Stimulated activated CD4-positive, alpha-beta T cell treated with anti-CD3 and anti-CD28 coated beads, Interleukin-2, amount 100 ng/mL, for 48 hours (primary cell): ENCODE measurements at places on chromosomes 6 and 20.

- DNase-seq: no peak
These were observed 92.3 kb upstream of the FUT9 start for GRCh38 chr6:95923518-95923917.

DNA sequence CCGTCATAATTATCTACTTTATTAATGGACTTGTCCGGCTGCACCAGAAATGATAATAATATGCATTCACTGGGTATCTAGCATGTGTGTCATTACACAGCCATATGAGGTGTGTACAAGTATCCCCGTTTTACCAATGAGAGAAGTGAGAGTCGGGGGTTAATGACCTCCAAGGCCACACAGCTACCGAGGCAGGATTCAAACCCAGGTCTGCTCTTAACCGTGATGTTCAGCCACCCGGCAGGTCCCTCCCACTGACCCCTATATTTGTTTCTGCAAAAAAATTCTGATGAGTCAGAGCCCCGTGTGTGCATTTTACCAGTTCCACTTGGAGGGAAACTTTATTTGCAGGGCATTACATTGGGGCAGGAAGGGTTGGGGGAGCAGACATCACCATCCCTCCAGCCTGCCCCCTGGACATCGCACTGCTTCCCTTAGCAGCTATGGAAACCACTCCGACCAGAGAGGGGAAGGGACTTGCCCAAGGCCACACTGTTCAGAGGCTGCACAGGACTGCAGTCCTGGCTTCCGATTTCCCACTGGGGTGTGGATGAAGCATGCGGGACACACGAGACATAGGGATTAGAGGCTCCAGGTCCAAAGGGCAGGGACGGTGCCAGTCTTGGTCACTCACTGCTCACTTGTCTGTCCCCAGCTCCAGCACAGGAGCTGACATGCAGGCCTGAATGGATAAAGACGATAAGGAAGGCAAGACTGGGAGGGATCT lies 10.1 kb upstream of the SRC start:
- DNase-seq: no peak

GRCh38 chr6:50864601-50865000 lies 45.9 kb downstream of the TFAP2B start:
- DNase-seq: no peak

- no peak for DNase-seq
These were observed 6.1 kb downstream of the RIN2 start for GRCh38 chr20:19764207-19764606.

DNA sequence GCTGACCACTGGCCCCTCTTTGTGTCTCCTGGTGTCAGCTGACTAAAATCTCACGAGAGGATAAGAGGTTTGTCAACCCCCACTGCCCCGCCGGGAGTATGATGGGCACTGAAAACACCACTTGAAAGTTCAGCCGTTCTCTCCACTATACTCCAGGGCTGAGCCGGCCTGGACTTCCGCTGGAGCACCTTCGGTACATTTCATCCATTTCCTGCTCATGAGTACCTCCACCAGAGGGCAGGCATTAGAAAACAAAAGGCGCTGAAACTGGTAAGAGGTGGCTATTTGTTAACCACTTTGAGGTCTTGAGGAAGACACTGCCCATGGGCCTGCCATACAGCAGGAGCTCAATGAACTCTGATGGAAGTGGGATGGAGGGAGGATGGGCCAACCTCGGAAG lies 17.9 kb upstream of the ANKRD60 start:
- no peak for DNase-seq

- DNase-seq: no peak
These were observed 34.6 kb downstream of the NEDD9 start for GRCh38 chr6:11197850-11198249.

DNA sequence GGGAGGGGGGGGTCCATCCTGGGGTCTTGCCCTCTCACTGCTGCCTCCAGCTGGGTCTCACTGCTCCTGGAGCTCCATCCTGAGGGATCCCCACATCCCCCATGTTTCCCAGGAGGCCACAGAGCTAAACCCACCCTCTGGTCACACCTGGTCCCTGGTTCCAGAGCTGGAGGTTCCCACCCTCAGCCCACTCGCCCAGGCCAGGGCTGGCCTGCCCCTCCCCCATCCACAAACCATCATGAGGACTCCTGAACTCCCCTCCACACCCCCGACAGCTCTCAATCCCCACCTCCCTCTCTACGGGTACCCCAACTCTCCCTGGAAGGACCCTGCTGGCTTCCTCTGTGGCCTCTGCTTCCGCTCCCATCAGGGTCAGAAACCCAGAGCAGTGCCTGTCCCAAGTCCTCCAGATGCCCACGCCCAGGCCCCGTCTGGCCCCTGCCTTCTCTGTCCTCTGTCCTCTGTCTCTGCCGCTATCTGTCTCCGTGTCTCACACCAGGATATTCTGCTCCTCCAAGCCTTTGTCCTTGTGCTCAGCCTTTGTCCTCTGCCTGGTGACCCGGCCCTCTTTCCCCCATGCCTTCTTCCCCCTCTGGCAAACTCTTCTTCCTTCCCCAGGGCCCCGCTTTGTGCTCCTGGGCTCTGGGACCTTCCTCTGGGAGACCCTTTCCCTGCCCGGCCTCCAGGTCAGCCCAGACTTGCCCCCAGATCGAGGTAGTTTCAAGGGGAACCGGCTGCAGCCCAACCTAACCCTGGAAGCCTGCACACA lies 74.0 kb downstream of the SRC start:
- no peak for DNase-seq

GRCh38 chr20:37755665-37756064 lies 61.8 kb downstream of the CTNNBL1 start:
- DNase-seq: no peak

DNA sequence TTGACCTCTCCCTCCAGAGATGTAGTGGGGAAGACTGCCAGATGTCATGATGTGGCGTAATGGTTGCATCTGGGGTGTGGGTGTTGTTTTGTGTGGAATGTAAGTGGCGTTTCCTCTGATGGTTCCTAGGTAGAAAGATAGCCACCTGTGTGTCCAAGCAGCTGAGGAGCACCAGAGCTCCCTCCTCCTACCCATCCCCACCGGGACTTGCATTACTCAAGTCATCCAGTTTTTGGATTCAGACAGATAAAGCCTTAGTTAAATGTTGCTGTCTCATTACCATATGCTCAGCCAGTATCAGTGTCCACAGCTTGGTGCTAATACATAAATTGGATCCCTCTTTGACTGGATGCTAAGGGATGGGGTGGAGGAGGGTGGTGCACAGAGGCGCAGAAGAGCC lies 282.3 kb downstream of the TBC1D7 start:
- no peak for DNase-seq

GRCh38 chr20:41734506-41734945 lies 116.3 kb upstream of the CHD6 start:
- peak; percentile 18 for DNase-seq

DNA sequence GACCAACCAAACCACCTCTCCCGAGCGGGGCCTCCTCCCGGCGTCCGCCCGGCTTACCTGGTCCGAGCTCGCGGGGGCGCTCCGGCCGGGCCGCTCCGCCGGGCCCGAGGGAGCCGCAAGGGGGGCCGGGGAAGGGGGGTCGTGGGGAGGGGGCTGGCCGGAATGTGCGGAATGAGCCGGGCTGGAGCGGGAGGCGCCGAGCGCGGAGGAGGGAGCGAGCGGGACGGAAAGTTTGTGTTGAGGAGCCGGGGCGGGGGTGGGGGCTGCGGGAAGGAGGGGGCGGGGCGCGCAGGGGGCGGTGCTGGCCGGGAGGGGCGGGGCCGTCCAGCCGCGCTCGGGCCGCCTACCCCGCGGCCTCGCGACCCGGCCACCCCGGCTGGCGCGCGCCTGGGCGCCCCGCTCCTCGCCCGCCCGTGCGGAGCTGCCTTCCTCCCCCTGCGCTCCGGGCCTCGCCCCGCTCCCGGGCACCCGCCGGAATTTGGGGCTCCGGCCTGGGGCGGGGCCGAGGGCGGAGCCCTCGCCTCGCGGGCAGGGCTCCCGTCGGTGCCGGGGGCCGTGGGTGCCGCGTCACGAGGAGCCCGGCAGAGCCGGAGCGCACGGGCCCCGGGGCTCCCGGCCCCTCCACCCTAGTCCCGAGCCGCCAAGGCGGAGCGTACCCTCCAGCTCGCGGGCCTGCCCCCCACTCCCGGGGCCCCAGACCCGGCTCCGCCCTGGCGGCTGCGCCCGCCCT lies at the start of gene TEAD3:
TEAD3 (minus strand) TSS at position 239 of the 730 bp plus-strand sequence.
- no peak for DNase-seq

- DNase-seq: no peak
These were observed 80.9 kb upstream of the TAB2 start for GRCh38 chr6:149236589-149236988.

DNA sequence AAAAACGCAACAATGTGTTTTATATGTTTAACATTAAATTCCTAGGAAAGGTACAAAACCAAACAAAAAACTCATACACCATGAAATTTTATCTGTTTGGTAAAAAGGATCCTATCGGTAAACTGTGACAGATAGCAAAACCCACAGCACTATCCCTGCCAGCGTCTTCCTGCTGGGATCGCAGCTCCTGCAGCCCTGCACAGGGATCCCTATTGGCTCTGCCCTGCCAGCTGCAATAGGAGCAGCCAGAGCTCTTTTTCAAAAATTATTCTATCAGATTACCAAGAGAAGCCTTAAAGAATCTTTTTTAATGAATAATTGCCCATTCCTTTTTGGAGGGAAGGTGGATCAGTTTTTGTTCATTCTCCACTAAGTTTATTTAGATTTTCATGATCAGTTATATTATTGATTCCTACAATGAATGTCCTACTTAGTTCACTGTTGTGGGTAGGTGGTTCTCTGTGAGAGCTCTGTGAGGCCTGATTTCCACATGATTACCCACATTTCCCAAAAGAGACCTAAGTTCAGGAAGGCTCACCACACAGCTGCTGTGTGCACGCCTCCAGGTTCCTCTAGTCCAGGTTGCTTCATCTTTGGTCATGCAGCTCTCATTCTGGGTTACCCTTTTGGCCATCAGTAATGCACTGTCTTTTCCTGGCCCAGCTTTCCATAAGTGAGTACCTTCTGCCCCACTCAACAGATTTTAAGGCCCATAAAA lies 293.8 kb downstream of the FRK start:
- DNase-seq: no peak

DNA sequence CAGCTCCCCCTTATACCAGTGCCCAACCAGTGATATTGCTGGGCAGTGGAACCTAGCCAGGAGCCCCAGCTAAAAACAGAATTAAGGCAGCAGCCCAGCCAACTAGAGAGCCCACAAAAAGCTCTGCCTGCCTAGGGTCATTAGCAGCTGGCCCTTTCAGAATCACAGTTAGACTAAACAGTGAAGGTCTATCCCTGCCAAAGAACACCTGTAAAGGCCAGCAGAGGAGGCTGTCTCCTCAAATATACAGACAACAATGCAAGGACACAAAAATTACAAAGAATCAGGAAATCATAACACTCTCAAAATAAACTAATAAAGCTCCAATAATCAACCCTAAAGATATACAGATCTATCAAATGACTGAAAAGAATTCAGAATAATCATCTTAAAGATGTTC lies 77.8 kb upstream of the HTR1E start:
- no peak for DNase-seq

DNA sequence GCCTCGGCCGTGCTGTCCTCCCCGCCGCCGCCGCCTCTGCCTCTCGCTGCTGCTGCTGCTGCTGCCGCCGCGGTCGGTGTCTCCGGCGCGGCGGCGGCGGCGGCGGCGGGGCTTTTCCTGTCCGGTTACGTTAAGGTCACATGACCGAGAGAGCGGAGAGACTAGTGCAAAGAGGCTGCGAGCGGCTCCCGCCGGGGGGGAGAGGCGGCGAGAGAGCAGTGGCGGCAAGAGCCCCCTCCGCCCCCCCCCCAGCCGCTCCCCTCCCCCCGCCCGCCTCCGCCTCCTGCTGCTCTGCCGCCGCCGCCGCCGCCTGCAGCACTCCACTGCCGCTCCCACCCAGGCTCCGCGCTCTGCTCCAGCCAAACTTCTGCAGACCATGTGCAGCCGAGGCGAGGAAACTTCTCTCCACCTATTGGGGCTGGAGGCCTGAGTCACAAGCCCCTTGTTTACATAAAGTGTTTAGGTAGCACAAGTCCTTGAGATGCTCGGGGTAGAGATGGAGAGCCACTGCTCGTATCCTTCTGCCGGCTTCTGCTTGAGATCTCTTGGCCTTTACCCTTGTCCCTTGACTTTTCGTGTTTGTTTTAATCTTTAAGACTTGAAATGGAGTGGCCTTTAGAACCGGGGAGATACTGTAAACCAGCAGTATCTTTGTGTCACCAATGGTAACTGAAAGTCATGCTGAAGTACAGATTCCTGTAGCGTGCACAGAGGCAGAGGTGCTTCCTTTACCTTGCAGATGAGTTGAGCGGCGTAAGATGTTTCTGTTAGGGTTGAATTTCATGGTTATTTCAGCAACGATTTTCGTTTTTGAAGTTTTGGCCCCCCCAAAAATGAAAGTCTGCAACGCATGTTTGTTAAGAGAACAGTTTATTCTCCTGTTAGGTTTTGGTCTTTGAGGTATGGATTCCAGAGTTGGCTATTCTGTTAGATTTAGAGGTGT lies at the start of gene ZBTB2:
ZBTB2 (minus strand) TSS at position 89 of the 943 bp plus-strand sequence. CDS start 17,922 bp downstream, outside the sequence.
- peak; percentile 47 for DNase-seq

DNA sequence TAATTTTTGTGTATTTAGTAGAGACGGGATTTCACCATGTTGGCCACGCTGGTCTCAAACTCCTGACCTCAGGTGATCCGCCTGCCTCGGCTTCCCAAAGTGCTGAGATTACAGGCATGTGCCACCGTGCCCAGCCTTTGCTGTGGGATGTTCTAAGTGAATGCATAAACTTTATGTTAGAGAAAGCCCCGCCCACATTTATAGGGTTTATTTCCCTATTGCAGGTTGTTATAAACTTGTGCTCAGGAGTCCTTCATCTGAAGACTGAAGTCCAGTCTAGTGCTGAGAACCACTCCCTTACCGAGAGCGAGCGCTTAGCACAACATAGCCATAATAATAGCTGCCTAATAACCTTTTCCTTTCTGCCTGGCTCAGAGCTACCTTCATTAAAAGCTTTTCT lies 75.4 kb upstream of the ZNF217 start:
- no peak for DNase-seq

- DNase-seq: no peak
These were observed 38.8 kb downstream of the ISM1 start for GRCh38 chr20:13259921-13260320.

DNA sequence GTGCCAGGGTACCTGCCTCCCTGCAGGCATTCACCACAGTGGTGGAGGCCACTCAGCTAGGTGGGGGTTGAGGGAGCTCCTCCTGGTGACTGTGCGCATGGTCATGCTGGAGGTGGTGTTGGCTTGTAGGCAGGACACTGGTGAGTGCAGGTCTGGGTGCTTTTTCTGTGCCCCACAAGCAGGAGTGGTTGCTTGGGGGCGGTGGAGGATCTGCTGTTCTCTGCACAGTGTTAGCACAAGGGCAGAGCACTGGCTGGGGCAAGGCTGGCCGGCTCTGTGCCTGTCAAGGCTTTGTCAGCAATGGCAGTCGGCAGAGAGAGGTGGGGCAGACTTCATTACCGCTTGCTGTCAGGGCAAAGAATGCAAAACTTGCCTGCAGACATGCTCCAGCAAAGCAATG lies 632.1 kb upstream of the ID4 start:
- DNase-seq: no peak

GRCh38 chr20:30595698-30596097 lies 661.8 kb upstream of the DEFB115 start:
- DNase-seq: no peak
